ENCODE measurements at places on chromosomes 5 and 9.

DNA sequence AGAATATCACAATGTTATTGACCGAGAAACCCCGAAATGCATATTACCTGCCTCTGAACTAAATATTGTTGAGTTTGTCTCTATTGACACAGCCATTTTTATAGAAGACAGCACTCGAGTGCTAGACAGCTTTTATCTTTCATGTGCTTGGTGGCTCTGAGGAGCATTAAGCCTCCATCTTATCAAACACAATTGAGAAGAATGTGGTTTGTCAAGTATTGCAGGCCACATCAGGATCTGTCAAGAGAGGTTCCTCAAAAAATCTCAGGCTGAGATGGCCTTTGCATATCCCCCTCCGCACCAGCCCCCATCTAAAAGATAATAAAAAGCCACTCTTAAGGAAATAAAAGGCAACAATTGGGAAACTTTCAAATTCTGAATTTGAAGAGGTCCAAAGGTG lies 284.8 kb downstream of the DENND1A start:
- DNase-seq: no peak

DNA sequence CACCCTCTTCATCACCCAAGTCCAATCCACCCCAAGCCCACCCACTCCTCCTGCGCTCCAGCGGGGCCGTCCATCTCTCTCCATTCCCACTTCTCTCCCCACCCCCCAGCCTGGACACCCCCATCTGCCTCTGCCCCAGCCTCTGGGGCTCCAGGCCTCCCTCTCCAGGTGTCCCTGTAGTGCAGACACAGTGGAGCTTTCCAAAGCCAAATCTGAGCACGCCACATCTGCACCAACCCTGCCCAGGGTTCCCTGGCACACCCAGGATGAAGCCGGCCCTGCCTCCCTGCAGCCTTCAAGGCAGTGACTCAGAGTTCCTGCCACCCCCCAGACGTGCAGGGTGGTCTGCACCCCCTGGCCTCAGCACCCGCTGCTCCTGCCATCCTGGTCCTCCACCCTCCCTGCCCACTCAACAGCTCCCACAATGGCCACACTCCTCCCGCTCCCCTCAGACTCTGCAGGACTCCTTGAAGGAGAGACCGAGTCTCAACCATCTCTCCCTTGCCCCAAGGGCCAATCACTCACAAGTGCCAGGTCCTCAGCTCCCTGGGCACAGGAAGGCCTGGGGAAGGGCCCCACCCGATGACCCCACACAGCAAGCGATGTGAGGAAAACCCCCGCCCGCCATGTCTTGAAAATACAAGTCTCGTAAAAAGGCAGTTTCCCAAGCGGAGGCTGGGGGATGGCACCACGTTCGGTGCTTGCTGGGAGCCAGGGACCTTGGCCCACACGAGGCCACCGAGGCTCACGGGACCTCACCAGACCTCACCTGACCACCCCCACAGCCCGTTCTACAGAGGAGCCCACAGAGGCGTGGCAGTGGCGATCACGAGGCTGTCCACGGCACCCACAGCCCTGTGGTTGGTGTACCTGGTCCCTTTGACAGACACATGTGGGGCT lies 22.2 kb downstream of the VAV2 start:
- no peak for DNase-seq

DNA sequence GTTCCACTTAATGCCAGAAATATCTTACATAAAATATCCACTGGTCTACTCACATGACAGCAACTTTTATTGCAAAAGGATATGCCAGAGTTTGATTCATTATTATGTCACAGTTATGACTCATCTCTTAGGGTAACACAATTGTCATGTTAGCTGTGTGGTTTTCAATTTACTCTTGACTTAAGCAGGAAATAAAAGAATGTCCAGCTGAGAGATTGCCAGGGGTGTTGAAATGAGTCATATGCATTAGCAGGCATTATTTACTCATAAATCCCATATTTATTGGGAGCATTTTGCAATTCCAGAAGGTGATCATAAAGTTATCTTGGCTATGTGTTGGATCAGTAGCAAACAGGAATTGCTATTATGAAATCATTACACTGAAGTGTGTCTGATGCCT lies 1164.6 kb upstream of the CDH18 start:
- no peak for DNase-seq

GRCh38 chr5:151274666-151275065 lies 21.7 kb downstream of the GM2A start:
- DNase-seq: no peak

DNA sequence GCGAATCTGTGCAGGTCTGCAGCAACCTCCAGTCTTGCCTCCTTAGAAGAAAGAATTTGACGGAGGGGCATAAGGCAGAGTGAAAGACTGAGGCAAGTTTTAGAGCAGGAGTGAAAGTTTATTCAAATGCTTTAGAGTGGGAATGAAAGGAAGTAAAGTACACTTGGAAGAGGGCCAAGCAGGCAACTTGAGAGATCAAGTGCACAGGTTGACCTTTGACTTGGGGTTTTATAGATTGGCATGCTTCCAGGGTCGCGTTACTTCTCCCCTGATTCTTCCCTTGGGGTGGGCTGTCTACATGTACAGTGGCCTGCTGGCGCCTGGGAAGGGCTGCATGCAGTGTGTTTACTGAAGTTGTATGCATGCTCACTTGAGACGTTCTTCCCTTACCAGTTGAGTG lies 127.2 kb upstream of the FER start:
- no peak for DNase-seq

DNA sequence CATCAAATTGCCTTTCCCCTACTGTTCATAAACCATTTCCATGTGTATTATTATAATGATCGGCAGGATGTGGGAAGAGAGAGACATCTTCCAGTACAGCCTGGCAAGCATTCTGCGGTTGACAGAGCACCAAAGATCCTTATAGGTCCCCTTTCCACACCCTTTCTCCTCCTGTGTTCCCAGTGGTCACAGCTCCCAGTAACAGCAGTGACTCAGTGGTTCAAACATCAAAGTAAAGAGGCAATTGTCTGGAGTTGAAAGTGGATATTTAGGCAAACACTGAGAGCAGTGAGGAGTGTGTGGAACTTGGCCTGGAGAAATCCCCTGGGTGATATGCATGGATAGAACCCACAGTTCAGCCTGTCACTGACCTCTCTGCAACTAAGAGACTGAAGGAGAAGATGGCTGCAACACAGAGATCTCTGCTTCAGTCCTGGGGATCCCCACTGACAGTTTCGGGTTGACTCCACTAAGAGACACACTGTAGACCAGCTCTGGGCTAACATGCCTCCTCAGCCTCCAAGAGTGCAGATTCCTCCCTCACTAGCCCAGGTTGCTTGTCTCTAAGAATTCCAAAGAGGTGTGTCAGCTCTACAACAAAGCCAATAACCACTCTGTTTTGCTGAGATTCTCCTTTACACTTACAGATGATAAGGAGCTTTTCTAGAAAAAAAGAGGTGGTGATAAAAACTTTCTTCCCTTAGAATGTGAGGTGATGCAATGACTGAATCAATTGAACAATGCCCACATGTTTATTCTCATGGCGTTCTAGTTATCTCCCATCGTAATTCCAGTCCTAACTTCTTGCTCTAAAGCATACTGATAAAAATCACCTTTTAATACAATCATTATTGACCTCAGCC lies 94.4 kb upstream of the IL6ST start:
- DNase-seq: no peak

All from mesothelial cell of epicardium (in vitro differentiated cells).